Cardiac fibroblast (primary cell): ENCODE measurements at places on chromosomes 4 and X.

DNA sequence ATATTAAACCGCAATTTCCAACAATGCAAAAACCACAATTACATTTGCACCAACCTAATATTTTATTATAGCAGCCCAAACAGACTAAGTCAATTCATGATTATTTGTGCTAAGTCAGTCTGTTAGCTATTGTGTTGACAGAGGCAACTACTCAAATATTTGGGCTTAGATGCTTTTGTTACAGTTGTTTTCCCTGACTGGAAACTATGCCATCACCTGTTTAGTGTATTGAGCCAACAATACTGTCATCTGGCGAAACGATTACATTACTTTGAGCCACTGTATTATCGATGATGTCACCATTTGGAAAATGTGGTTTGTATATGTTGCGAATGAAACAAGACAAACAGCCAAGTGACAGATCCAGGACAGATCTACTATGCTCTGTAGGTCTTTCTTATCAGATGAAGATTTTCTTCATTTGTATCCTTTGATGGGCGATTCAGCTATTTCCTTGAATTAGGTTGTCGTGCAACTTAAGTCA, 38.7 kb upstream of the INTS6L start:
- no peak for DNase-seq

DNA sequence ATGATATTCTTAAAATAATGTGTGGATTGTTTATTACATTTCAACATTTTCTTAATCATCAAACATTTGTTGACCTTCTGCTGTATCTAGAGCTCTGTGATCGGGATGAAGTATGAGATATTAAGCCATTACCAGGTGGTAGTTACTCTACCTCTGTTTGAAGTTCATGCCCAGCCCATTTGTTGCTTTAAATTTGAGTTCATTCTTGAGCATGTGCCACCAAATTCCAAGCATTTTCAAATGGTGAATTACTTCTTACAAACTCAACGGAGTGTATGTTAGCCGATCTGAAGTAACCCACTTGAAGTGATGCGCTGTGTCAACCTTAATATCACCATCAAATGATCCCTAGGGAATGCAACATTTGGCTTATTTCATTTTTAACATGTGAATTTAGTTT, 7.3 kb upstream of the DTHD1 start:
- DNase-seq = no peak

DNA sequence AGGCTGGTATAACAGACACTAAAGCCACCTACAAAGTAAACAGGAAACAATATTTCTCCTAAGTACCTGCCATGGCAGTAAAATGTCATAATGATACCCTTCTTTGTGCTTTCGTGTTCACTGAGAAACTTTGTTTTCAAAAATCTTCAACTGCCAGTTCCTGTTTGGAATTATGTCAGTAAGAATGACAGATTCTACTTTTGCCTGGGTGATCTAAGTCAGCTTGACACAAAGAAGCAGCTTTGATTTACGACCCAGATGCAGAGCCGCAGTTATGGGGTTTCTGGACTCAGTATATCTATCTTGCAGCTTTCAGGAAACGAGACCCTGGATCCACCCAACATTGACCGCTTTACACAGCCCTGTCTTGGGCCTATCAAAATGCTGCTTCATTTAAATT, 71.2 kb downstream of the SNX25 start:
- no peak for DNase-seq

DNA sequence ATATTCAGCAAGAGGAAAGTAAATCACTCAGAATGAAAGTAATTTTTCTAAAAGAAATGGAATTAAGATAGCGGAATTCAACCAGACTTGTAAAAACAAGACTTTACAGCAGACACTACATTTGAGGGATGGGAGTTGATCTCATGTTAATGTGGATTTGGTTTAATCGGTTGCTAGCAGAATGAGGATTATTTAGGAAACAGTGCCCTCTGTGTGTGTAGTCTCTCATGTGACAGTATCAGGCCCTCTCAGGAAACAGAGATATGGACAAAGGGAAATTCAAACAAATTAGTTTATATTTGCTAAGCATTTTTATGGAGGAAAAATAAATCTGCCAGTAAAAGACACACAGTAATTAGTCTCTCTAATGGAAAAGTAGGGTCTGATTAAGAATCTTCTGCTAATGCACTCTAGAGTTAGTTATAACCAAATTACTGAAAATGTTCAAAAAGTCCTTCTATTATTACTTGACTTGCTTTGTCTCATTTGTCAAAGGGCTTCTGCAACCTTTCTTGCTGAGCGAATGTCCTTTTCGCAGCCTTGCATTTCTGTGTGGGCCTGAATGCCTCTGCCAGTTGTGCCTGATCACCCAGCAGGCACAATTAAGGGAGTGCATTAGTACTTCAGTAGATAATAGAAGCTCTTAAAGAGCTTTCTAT, 1282.3 kb upstream of the TENM3 start:
- no peak for DNase-seq

- no peak for DNase-seq
Measured at GRCh38 chr4:161817914-161818313, 345.9 kb downstream of the FSTL5 start.

- DNase-seq = no peak
Measured at GRCh38 chrX:155877288-155877687, 3.9 kb upstream of the VAMP7 start.

DNA sequence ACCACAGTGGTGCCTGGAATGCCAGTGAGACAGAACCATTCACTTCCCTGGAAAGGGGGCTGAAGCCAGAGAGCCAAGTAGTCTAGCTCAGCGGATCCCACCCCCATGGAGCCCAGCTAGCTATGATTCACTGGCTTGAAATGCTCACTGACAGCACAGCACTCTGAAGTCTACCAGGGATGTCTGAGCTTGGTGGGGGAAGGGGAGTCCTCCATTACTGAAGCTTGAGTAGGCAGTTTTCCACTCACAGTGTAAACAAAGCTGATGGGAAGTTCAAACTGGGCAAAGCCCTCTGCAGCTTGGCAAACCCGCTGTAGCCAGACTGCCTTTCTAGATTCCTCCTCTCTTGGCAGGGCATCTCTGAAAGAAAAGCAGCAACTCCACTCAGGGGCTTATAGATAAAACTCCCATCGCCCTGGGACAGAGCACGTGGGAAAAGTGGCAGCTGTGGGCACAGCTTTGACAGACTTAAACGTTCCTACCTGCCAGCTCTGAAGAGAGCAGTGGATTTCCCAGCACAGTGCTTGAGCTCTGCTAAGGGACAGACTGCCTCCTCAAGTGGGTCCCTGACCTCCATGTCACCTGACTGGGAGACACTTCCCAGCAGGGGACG, 32.0 kb downstream of the NAP1L2 start:
- no peak for DNase-seq

GRCh38 chrX:122625821-122626220, 558.3 kb upstream of the GRIA3 start:
- DNase-seq = peak; percentile 1

DNA sequence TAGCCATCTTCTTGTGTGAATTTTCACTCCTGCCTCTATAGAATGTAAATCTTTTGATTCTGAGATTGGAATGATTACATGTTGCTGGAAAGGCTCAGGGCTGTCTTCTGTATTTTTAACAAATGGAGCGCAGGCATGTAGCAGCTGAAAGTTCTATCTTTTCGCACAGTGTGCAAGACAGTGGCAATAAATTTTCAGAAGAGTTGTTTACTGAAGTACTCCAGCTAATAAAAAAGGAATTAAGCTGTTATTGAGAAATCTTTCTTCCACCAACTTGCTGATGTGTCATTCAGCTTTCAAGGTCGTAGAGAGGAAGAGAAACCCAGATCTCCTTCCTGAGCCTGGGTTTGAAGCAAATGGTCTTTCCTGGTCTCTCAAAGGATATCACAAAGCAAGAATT, 122.0 kb upstream of the PUDP start:
- no peak for DNase-seq

DNA sequence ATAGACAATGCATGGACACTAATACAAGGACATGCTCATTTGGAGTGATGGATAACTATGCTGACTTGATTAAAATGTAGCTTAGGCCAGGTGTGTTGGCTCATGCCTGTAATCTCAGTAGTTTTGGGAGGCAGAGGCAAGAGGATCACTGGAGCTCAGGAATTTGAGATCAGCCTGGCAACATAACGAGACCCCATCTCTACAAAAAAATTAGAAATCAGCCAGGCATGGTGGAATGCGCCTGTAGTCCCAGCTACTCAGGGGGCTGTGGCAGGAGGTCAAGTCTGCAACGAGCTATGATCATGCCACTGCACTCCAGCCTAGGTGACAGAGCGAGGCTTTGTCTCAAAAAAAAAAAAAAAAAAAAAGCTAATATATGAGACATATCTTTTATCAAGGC, 196.3 kb downstream of the FBXW7 start:
- DNase-seq = no peak

DNA sequence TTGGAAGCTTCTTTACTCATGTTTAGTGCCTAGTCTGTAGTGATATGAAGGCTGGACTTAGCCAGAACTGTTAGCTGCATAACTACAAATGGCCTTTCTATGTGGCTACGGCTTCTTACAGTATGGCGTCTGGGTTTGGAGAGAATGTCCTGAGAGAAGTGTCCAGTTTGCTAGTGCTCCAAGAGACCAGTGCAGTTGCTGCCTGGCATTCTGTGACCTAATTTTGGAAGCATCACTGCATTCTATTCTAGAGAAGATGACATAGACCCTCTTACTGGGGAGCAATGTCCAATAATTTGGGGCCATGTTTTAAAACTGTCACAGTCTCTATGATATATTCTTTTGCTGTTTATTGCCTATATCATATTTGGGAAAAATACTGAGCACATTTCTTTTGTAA, 74.2 kb downstream of the STAG2 start:
- no peak for DNase-seq

GRCh38 chr4:47972721-47973120, 43.8 kb downstream of the CNGA1 start:
- no peak for DNase-seq

- DNase-seq = no peak
Measured at GRCh38 chr4:40363382-40363920, 28.3 kb downstream of the CHRNA9 start.

GRCh38 chrX:115972717-115973116, 197.8 kb upstream of the AGTR2 start:
- DNase-seq = peak; percentile 35

GRCh38 chrX:114582698-114583395, 1.0 kb upstream of the HTR2C start:
- DNase-seq = no peak

GRCh38 chr4:109275066-109275745, 27.3 kb downstream of the COL25A1 start:
- DNase-seq = no peak

GRCh38 chrX:28586981-28587551, at the start of gene IL1RAPL1:
IL1RAPL1 (plus strand) TSS chrX:28587446.
- peak; percentile 65 for DNase-seq

DNA sequence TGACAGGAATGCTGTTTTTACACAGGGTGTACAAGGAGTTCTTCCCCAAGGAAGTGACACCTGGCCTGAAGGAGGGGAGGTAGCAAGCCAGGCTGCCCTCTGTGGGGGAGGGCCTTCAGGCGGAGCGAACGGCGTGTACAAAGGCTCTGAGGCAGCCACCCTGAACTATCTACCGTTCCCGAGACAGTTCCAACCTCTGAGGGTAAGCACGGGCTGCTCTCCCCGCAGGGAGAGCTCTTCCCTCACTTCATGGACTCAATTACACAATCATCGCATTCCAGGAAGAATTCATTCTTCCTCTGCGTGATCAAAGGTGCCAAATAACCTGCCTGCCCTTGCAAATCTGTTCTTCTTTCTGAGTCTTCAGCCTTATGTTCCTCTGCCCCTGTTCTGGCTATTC, 4.8 kb downstream of the ELK1 start:
- no peak for DNase-seq
